ENCODE measurements at places on chromosomes 3 and 15.

DNA sequence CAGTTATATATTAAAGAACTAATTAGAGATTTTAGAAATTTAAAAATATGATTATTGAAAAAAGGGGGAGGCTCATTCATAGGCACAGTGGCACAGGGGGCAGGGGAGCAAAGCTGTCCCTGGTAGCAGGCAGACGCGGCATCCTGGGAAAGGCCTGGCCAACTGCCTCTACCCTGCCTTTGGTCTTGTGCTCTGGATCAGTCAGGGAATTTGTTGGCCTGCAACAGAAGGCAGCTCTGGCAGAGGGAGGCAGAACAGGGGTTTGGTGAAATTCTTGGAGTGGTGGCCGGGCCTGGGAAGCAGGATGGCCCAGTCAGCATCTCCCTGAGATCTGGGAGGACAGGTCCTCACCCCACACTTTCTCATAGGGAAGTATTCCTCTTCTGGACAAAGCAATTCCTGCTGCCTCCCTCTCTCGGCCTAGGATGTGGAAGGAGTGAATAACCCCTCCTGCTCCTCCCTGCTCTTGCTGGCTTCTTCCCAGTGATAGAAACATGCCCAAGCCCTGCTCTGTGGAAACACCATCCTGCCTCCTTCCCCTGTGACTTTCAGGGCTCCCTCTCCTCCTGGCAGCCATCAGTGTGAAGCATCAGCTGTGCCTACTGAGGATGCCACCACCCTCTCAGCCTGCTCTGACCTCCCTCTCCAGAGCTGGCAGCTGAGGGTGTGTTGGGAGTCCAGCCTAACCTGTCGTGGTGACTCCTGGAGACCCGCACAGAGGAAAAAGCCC is 26.9 kb downstream of the PRR20G start:
- DNase-seq, result no peak

- DNase-seq, result peak; percentile 44
Observed at GRCh38 chr15:68389936-68390817, 41.8 kb downstream of the ITGA11 start.

- DNase-seq, result no peak
Observed at GRCh38 chr3:42179110-42179725, 86.8 kb downstream of the CCK start.

GRCh38 chr15:74870436-74871215 is 2.5 kb downstream of the SCAMP2 start:
- DNase-seq, result no peak

- DNase-seq, result no peak
Observed at GRCh38 chr3:10268930-10269329, 20.7 kb downstream of the TATDN2 start.

GRCh38 chr3:50192689-50193141 is 1.3 kb downstream of the GNAT1 start:
- DNase-seq, result peak; percentile 67

DNA sequence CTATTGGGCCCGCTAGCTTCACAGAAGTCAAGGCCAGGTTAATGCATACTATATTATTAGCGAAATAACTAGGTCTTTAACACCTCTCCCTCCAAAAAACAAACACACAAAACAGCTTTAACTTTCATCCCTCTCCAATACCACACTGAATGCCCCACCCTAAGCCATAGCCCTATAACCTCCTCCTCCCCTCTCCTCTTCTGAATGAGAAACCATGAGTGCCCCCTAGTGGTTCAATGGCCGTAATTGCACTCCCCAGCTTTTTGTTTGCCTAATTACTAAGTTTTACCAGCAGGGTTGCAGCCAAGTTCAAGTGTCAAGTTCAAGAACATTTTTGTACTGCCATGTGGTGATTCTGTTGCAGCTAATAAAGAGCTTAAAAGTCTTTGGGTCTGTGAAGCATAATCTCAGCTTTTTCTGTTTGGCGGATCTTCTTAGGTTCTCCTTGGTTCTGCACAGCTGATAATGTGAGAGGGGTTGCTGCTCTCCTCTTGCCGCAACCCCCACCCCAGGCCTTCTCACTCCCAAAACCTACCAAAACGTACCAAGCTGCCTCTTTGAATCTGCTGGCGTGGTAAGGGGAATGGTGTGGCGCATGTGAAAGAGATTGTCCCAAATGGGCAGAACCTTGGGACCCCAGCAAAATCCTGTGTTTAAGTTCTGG is 57.9 kb downstream of the RPL22L1 start:
- peak; percentile 81 for DNase-seq

GRCh38 chr3:139289860-139290524 is 53.8 kb upstream of the MRPS22 start:
- no peak for DNase-seq

- DNase-seq, result no peak
Observed at GRCh38 chr3:64048631-64049061, 25.4 kb upstream of the PSMD6 start.

DNA sequence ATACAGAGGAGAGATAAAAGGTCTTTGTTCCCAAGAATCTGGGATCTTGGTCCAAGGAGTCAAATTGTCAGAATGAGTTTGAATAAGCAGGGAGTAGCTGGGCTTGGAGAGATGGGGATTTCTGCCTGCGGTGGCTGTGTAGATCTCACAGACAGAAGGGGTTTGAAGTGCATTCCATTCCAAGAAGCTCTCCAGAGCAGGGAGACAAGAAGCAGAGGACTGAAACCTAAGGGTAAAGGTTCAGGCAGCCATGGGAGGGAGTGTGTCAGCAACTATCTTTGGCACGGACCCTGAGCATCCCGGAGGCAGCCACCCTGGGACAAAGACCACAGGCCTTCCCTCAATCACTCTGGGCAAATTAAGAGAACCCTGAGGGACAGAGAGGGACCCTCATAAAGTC is 422.3 kb upstream of the WNT5A start:
- DNase-seq, result no peak

DNA sequence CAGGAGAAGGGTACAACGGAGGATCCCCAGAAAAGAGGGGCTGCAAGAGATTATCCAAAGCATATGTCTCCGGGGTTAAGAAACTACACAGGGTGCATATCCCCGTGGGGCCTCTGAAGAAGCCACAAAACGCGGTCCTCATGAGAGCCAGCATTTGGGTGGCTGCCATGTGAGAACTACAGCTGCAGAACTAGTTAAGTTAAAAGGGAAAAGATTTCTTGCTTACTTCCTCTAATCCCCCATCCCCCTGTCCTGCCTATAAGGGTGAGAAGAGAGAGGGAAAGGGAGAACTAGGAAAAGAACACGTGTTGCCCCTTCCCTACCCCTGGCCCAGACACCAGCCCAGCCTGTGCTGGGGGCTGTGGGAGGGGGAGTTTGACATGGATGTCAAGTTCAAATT is 70.4 kb upstream of the PCSK6 start:
- DNase-seq, result no peak

DNA sequence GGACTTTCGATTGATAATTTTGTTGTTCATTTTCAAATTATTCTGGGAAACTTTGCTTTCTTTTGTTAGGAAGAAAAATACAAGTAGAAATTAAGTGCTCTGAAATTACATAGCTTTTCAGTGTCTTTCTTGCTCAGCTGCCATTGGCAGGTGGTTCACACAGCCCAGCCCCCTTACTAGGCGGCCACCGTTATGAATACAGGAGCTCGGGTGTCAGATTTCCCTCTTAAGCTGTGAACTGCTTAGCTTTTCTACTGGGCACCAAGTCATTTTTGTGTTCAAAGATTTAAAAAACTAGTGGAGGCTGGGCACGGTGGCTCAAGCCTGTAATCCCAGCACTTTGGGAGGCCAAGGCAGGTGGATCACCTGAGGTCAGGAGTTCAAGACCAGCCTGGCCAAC is 55.2 kb downstream of the HMG20A start:
- no peak for DNase-seq

GRCh38 chr15:82568986-82569385 is 28.7 kb upstream of the RPS17 start:
- DNase-seq, result no peak

- DNase-seq, result no peak
Observed at GRCh38 chr3:64983583-64984359, 296.0 kb upstream of the ADAMTS9 start.

GRCh38 chr3:16888356-16888755 is 3.6 kb downstream of the PLCL2 start:
- DNase-seq, result no peak

GRCh38 chr3:160402221-160403027 is 3.0 kb downstream of the SMC4 start:
- DNase-seq, result no peak

DNA sequence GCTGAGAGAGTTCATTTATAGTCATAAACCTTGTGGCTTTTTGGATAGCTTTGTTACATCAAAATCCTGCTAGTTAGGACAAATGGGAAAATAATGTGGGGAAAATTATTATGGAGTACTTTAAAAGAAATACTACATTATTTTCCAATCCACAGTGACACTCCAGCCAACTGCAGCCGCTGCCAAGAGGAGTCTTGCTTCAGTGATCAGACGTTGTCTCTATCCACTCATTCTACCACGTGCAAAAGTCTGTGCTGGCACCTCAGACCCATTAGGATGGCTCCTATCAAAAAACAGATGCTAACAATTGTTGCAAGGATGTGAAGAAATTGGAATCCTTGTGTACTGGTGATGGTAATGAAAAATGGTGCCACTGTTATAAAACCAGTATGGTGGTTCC is 128.6 kb upstream of the IQSEC1 start:
- no peak for DNase-seq

DNA sequence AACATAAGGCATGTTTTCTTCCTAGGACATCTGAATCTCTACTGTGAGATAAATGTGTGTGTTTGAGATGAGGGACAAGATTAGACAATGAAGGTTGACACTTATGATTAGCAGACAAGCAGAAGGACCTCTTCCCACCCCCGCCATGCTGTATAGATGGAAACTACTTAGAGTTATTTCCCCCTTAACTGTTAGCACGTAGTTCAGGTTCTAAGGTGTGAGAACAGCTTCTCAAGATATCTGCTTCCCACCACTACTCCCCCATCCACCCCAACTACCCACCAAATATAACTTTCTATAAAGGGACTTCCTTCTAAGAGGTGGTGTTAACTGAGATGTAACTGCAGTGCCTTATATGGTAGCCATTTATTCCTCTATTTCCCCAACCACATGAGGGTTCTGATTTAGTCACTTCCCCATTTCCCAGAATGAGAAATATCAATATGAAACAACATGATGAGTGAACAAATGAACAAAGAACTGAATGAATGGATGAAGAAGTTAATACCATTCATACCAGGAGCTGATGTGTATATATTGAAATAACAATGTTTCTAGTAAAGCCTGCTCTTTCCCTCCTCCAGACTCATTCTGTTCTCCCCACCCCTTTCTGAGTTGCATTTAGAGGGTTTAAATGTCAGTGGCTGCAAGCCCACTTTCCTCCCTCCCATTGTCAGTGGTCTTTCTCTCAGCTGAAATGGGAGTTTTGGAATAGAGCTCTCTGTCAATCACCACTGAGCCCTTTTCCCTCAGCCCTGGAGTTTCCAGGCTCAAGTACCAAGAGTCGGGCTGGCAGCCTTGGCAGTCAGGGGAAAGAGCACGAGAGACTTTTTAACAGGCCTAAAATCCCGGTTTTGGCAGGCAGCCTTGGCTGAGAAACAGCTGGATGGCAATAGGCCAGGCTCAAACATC is 7.7 kb upstream of the RFTN1 start:
- DNase-seq, result no peak

DNA sequence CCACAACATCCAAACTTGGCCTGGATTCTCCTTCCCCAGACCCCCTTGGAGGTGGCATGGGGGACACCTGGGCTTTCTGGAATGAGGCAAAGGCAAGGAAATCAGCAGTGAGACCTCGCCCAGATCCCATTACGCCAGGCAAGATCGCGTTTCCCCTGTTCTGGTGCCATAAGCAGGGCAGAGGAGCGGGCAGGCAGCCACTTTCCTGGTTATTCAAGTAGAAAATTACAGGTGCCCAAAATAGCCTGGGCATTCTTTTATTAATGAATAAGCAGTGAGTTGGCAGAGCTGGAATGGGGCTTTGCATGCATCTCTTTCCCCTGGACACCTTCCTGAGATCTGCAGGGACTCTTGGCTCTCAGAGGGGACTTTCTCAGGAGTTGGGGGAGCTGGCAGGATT is 31.5 kb upstream of the FAM107A start:
- DNase-seq, result no peak

GRCh38 chr3:45890405-45890804 is 4.1 kb downstream of the CCR9 start:
- DNase-seq, result no peak

- DNase-seq, result no peak
Observed at GRCh38 chr3:141150081-141150830, 81.4 kb upstream of the PXYLP1 start.

GRCh38 chr3:112744825-112745566 is 101.7 kb downstream of the CD200R1L start:
- DNase-seq, result no peak

- DNase-seq, result no peak
Observed at GRCh38 chr3:186609247-186609868, 3.5 kb upstream of the AHSG start.

GRCh38 chr15:52112203-52112750 is 298 bp downstream of the BCL2L10 start:
- no peak for DNase-seq

GRCh38 chr15:84598250-84598649 is 2.6 kb upstream of the ZSCAN2 start:
- DNase-seq, result no peak

DNA sequence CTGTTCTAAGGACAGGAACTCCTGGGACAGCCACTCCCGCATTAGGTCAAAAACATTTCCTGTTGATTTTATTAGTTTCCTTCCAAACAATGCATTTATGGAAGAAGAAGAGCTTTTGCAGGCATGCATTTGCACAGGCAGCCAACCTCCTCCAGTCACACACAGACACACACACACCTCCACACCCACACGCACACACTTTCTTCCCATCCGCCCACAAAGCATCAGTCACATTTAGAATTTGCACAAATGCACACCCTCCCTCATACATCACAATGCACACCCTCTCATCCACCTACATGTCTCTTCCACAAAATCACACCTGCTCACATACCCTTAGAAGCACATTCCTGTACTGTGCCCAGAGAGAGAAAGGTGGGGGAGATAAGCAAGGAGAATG is 4.1 kb upstream of the TYRO3 start:
- DNase-seq, result no peak

GRCh38 chr3:78569804-78570203 is 1198.0 kb downstream of the ROBO1 start:
- no peak for DNase-seq

DNA sequence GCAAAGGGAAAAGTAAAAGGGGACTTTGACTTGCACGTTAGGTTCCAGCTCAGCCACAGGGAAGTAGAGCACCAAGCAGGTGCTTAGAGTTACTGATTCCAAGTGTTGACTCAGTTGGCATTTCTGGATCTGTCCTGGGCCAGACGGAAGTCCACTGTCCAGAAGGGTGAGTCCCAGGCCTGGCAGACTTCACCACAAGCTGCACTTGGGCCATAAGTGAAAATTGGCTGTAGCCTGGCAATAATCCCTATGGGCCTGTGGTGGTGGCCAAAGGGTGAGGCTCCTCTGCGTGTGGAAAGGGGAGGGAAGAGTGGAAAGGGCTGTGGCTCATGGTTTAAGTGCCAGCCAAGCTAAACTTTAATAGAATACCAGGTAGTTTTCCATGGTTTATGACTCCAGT is 121.5 kb downstream of the DTWD1 start:
- no peak for DNase-seq

- DNase-seq, result no peak
Observed at GRCh38 chr3:138254216-138254615, 67.1 kb downstream of the ARMC8 start.

- no peak for DNase-seq
Observed at GRCh38 chr3:159877924-159878323, 110.7 kb upstream of the IL12A start.

GRCh38 chr3:38017445-38018295 is 11.8 kb downstream of the PLCD1 start:
- DNase-seq, result no peak

GRCh38 chr15:47718497-47719437 is 1.5 kb downstream of the SEMA6D start:
- no peak for DNase-seq

- no peak for DNase-seq
Observed at GRCh38 chr3:181712226-181712552, 464 bp downstream of the SOX2 start.
